NCI-H2227 treated with DMSO at 0.1 percent for 48 hours (cell line): ENCODE measurements at places on chromosomes 11 and 22.

GRCh38 chr11:34263441-34264091 lies 94.2 kb downstream of the ABTB2 start:
- DNase-seq, result no peak

DNA sequence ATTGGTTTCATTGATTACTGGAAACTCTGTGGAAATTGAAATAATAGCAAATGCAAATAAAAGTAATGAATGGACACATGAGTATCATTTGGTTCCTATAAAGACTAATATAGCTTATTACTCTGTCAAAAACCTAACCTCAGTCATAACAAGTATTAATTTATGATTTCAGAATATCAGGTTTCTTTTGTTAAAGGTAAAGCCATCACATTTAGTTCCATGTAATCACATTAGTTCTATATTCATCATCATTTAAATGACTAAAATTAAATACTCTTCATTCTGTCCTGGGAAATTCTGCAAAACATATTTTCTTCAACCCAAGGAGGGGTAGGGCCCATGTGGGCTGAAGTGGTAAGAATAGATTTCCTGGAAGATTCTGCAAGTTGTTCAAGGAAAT lies 68.2 kb upstream of the ANO3 start:
- DNase-seq, result no peak

GRCh38 chr11:72070491-72070890 lies 9.9 kb downstream of the NUMA1 start:
- no peak for DNase-seq

- DNase-seq, result no peak
These were observed 9.7 kb upstream of the STK33 start for GRCh38 chr11:8603696-8604077.

DNA sequence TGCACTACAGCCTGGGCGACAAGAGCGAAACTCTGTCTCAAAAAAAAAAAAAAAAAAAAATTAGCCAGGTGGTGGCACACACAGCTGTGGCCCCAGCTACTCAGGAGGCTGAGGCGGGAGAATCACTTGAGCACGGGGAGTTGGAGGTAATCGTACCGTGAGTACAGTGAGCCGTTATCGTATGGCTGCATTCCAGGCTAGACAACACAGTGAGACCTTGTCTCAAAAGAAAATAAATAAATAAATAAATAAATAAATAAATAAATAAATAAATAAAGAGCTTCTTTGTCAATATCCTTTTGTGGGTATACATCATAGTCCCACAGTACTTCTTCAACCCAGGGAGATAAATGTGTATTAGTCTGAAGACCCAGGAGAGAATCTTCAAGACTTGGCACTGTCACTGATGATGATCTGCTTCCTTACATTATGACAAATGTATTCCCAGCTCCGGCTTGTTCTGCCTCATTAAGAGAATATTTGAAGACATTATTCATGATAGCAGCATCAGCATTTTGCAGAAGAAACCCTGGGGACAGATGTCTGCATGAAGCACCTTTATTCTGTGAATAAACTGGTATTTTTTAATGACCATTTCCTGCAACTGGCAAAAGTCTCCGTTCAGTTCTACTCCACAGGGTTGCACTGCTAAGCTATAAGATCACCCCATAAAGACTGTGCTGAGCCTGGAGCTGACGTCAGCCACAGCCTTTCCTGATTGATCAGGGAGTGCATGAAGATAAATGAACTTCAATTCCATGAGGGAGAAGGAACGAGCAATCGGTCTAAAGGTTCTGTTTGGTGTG lies 1.6 kb upstream of the ACY3 start:
- peak; percentile 20 for DNase-seq

GRCh38 chr11:2268729-2269600 lies 1.4 kb downstream of the ASCL2 start:
- no peak for DNase-seq

DNA sequence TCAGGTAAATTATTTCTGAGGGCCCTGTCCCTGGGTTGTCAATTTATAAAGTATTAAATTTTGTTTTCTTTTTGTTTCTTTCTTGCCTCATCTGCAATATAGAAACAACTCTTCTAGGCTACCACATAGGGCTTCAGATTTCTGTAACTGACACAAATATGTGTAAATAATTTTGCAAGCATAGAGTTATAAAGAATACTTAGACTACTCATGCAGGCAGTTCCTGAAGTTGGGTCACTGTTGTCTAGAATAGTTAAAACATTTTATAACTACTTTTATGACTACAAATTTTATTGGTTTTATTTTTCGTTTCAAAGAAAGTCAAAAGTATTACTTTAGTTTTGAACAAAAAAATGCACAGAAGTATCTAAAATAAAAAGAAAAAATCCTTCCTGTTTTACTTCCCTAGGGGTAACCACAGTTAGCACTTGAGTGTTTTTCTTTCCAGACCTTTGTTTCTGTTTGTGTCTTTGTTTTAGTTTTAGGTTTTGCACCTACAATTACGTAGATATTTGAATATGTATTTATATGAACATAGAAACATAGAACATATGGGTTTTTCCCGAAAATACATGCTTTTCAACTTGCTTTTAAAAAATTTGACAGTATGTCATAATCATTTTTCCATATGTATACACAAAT lies 12.4 kb upstream of the TMEM123 start:
- DNase-seq, result no peak

GRCh38 chr22:50202130-50202666 lies 1.4 kb downstream of the SELENOO start:
- DNase-seq, result no peak

DNA sequence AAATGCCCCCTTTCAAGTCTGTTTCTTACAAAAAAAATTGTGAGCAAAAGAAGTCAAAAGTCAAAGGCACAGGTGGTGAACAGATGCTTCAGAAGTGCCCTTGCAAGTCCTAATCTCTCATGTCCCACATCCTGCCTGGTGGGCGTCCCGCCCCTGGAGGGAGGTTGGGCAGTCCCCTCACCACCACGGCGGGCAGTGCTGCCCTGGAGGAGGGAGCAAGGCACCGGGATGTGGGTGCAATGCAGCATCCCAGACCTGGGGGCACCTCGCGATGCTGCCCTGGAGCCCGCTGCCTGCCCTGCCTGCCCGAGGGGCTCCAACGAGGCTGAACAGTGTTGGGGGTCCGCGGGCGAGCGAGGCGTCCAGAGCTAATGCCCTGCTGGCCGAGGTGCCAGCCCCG lies 15.9 kb downstream of the MRGPRG start:
- DNase-seq, result no peak

GRCh38 chr11:11538277-11538960 lies 83.4 kb downstream of the GALNT18 start:
- no peak for DNase-seq
